ENCODE measurements at places on chromosomes 1 and 21. TPM values are rescaled to one million over a fixed set of nuclear protein-coding genes. Genes with fewer than 3 reads are reported as not detected.

The RBM11 gene
- 0.27 TPM for polyA plus RNA-seq

The RAB25 gene
- 0.27 TPM for polyA plus RNA-seq

DNA sequence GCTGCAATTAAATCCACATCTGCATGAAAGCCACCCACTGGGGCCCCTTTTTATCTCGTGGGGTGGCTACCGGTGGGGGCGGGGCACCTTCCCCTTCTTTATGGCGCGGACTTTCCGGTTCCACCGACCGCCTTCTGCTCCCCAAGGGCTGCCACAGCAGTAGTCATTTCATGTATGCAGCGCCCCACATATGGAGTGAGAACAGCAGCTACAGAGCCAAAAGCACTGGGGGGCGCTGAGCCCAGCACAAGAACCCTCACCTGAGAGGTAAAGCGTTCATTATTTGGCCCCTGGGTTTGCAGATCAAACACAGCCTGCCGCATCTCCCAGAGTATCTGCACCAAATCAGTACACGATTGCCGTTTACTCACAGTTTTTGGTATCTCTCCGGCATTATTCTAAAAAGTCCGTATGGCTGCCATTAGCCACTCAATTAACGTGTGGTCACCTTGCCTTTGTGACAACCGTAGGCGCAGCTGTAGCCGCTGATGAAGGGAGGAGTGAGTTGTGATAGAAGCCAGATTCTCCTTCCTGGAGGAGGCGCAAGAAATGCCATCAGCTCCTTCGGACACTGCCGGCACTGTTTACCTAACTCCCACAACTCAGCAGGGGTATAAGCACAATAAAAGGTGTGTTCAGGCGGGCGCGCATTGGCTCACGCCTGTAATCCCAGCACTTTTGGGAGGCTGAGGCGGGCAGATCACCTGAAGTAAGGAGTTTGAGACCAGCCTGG is 30.4 kb upstream of the CR2 start:
- DNase-seq, result no peak

DNA sequence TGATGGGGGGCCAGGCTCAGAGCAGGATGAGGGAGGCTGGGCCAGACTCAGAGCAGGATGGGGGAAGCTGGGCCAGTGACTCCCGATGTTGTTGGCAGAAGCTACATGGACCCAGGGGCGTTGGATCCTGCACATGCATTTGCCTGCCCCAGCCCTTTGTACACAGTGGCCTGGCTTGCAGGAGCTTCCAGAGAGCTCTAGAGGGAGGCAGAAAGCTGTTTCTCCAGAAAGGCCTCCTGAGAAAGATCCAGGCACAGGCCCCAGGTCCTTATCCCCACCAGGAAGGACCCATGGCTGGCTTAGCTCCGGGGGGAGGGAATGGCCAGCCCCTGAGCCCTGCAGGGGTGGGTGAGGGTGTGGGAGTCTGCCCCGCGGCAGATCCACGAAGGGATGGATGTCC is 106.6 kb upstream of the ACTRT2 start:
- DNase-seq, result no peak

- DNase-seq, result peak; percentile 64
These were observed 85.0 kb downstream of the NKAIN1 start for GRCh38 chr1:31154632-31155215.

The KPRP gene
- not detected for polyA plus RNA-seq

The MPZ gene
- 15.8 TPM for polyA plus RNA-seq

DNA sequence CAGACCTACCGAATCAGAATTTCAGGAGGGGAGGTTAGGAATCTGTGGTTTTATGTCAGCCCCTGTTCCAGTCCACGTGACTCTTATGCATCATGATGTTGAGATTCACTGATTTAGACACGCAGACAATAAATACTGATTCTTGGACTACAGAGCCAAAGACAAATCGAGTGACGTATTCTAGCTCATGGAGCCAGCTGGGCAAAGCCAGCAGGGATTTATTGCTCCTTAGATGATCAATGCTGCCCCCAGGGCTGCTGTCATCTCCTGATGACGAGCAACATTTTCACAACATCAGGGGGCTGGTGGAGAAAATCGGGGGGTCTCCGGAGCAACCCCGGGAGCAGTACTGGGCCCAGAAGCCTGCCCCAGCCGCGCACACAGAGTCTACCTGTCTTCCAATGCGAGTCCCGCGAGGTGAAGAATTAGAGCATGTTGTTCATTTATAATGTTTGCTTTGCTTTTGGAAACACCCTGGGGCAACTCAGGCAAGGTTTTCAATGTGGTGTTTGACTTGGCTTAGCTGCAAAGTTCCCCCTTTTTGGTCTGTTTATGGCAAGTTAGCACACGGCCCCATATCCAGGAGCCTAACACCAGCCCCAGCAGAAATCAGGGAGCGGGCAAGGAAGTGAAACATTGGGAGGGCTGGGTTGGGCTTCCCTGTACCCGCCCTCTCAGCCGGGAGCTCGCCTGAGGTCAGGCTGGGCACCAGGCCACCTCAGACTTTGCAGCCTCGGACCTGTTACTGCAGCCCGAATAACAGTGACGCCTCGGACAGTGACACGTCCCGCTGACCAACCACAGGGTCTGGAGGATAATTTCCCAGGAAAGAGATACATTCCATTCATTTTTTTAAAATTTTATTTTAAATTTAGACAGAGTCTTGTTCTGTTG is 19.9 kb upstream of the CLDN14 start:
- no peak for DNase-seq

DNA sequence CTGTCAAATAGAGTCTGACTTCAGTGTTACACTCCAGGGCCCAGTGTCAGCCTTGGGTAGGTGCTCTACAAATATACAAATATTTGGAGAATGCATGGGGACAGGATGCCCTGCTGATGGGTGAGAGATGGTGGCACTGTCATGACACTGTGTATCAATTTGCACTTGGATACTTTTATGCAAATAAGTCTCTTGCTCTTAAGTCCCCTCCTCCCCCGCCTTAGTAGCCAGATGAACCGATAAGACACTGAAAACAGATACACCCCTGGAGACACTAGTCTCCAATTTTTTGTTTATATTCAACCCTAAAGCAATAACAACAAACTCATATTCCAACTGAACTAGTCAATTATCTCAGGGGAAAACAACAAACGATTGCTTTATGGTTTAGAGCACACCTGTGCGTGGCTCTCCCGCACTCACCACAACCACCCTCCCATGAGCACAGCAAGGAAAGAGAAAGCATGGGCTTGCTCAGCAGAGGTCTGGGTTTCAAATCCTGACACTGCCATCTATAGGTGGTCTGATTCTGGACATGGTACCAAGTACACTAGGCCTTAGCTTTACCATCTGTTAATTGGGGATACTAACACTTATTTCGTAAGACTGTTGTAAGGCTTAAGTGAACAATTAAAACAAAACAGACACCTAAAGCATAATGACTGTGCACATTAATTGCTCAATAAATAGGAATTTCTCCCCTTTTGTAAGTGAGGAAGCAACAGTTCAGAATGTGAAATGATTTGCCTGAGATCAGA is 50.3 kb downstream of the HIVEP3 start:
- no peak for DNase-seq

The OR2T29 gene
- not detected for polyA plus RNA-seq

DNA sequence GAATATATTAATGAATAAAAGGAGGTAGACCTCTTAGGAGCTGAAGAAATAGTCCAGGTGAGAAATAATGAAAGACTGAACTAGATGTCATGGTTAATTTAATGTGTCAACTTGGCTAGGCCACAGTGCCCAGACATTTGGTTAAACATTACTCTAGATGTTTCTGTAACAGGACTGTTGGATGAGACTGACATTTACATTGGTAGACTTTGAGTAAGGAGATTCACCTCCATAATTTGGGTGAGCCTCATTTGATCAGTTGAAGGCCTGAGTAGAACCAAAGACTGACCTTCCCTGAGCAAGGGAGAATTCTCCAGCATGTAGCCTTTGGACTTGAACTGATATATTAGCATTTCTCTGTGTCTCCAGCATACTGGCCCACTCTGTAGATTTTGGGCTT is 49.2 kb upstream of the TACSTD2 start:
- no peak for DNase-seq

GRCh38 chr1:10132852-10133251 is 77.5 kb upstream of the KIF1B start:
- no peak for DNase-seq

- DNase-seq, result no peak
These were observed 777 bp upstream of the KISS1 start for GRCh38 chr1:204197068-204197467.

The RHEX gene
- polyA plus RNA-seq, result 0.43 TPM

GRCh38 chr1:154329551-154330131 is 4.3 kb downstream of the ATP8B2 start:
- no peak for DNase-seq

GRCh38 chr21:26844258-26845065 is 747 bp downstream of the ADAMTS1 start:
- DNase-seq, result peak; percentile 46
